ENCODE measurements at places on chromosomes 6 and 20.

DNA sequence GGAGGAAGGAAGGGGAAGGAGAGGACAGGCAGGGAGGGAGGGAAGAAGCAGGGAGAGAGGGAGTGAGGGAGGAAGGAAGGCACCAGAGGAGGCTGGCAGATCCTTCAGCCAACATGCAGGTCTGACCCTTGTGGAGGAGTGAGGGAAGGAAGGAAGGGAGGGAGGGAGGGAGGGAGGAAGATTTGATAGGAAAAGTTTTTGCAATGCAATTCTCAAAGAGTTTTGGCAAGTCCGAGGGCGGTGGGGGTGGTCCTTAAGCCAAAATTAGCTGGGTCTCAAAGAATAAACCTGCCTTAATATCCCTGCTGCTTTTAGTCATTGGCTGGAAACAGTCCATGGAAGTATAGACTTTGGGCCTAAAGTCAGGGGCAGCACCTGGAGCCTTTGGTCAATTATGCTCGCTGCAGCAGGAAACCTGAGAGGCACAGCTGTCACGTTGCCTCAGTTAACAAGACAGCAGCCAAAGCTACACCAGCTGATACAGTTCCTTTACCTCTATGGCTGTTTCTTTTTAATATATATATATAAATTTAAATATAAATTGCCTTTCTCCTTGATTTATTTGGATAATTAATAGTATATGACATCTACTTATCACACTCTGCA, 115.7 kb upstream of the RALGAPA2 start:
- no peak overlapping the region for H3K4me3 ChIP-seq
- no peak for DNase-seq
- no peaks in the 10 kb centered on the region for H3K4me1 ChIP-seq
- no peaks in the 10 kb centered on the region for H3K36me3 ChIP-seq

- H3K27me3 ChIP-seq: no peaks in the 10 kb centered on the region
- H3K4me1 ChIP-seq: no peaks in the 10 kb centered on the region
- no peak for DNase-seq
- no peak overlapping the region for H3K27ac ChIP-seq
These were observed 252.6 kb downstream of the DLL1 start for GRCh38 chr6:170038251-170038650.

- peaks cover 6% of the 10 kb centered on the region for H3K4me1 ChIP-seq
- H3K27ac ChIP-seq: no peak overlapping the region
- H3K4me3 ChIP-seq: no peak overlapping the region
These were observed 1063.3 kb upstream of the CITED2 start for GRCh38 chr6:140437619-140438345.

DNA sequence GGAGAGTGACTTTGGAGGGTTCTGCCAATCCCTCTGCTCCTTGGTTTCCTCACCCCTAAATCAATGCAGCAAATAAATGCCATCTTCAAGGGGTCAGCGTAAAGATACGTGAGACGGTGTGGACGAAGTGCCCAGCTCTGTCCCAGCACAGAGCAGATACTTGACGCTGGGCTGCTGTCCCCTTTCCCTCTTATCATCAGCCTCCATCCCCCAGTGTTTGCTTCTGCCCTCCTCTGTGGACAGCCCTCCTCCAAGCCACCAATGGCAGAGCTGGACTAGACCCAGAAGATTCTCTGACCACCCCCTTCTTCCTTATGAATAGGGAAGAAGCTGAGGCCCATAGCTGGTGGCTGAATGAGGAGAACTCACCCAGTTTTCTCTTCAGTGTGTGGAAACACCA, 17.7 kb upstream of the PI16 start:
- no peak overlapping the region for H3K27ac ChIP-seq
- no peaks in the 10 kb centered on the region for H3K36me3 ChIP-seq
- DNase-seq: no peak
- H3K27me3 ChIP-seq: peaks cover 8% of the 10 kb centered on the region
- H3K4me1 ChIP-seq: no peaks in the 10 kb centered on the region

GRCh38 chr6:123462152-123462551, 174.6 kb downstream of the TRDN start:
- H3K4me1 ChIP-seq: no peaks in the 10 kb centered on the region
- H3K27ac ChIP-seq: no peak overlapping the region
- H3K27me3 ChIP-seq: no peaks in the 10 kb centered on the region
- no peak overlapping the region for H3K4me3 ChIP-seq

- no peak overlapping the region for H3K4me3 ChIP-seq
- H3K36me3 ChIP-seq: no peaks in the 10 kb centered on the region
- DNase-seq: no peak
- H3K27ac ChIP-seq: no peak overlapping the region
- H3K27me3 ChIP-seq: no peaks in the 10 kb centered on the region
These were observed 9.7 kb downstream of the NOTCH4 start for GRCh38 chr6:32214126-32214525.

- no peaks in the 10 kb centered on the region for H3K36me3 ChIP-seq
- no peaks in the 10 kb centered on the region for H3K27me3 ChIP-seq
- H3K4me1 ChIP-seq: no peaks in the 10 kb centered on the region
- no peak overlapping the region for H3K4me3 ChIP-seq
- H3K27ac ChIP-seq: no peak overlapping the region
These were observed 263.0 kb downstream of the EYA4 start for GRCh38 chr6:133504158-133504557.

DNA sequence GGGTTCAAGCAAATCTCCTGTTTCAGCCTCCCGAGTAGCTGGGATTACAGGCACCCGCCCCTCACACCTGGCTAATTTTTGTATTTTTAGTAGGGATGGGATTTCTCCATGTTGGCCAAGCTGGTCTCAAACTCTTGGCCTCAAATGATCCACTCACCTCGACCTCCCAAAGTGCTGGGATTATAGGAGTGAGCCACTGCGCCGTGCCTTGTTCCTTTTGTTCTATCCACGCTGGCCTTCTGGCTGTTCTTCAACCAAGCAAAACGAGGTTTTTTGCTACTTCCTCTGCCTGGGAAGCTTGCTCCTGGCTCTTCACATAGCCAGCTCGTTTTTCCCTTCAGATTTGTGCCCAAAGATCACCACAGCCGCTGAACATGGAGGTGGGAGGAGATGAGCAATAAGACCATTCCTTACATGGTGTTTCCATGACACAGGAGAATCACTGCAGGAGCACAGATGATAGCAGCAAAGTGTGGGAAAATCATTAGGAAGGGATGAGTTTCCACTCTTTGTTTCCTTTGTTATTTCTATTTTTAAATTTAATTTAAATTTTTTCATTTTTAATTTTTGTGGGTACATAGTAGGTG, 201.0 kb upstream of the ZNF217 start:
- H3K4me3 ChIP-seq: no peak overlapping the region
- H3K36me3 ChIP-seq: no peaks in the 10 kb centered on the region
- no peaks in the 10 kb centered on the region for H3K27me3 ChIP-seq
- DNase-seq: no peak
- H3K27ac ChIP-seq: peak overlapping the region; percentile 76

DNA sequence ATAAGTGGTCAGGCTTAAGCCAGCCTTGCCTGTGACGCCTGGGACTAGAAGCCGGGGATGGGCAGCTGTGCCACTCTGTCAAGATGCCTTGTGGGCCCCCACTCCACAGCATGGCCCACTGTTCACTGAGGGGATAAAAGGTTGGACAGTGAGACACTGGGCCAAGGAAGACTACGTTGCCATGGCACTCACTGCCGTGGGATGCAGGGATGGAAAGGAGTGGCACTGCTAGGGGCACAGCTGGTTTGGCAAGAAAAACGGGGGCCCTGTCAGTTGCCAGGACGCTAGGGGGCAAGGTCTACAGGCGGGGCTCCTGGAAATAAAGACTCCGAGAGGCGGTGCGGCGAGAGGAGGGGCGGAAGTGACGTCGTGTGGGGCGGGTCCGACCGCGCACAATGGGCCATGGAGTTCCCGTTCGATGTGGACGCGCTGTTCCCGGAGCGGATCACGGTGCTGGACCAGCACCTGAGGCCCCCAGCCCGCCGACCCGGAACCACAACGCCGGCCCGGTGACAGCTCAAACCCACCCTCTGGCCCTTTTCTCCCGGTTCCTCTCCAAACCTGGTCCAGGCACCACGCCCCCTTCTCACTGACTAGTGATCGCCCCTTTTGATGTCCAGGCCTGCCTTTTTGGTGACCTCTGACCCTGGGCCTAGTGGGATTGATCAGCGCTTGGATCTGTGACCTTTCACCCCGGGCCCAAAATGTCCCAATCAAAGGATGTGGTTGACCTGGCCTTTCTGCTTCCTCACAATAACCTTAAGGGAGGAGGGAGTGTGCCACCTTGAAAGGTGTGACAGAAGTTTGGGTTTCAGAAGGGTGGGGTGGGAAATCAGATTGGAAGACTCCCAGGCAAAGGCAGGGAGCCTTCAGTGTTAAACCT, at the start of gene ATAT1:
ATAT1 (plus strand) TSS at position 391 of the 883 bp plus-strand sequence.
- peak within 1 kb of the TSS; percentile 97 for H3K27ac ChIP-seq
- H3K36me3 ChIP-seq: peaks cover 41% of the 10 kb centered on the region
- no peaks in the 10 kb centered on the region for H3K27me3 ChIP-seq
- peak within 1 kb of the TSS; percentile 86 for H3K4me3 ChIP-seq

DNA sequence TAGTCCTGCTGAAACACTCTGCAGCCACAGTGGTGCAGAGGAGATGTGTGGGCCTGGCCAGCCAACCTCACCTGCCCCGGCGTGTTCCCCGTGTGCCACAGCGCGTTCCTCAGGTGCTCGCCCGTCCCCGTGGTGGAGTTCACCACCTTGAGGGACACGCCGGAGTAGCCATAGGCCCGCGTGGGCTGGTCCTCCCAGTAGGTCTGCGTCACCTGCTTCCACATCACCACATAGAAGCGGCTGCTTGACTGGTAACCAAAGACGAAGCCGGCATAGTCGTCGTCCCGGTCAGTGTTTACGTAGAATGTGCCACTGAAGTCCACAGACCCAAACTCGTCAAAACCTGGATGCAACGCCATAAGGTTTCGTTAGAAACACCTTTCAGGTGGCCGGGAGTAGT, 31.5 kb downstream of the THBS2 start:
- no peaks in the 10 kb centered on the region for H3K36me3 ChIP-seq
- peaks cover 18% of the 10 kb centered on the region for H3K4me1 ChIP-seq
- no peak for DNase-seq
- no peak overlapping the region for H3K27ac ChIP-seq
- H3K27me3 ChIP-seq: no peaks in the 10 kb centered on the region

- no peaks in the 10 kb centered on the region for H3K27me3 ChIP-seq
- peaks cover 42% of the 10 kb centered on the region for H3K36me3 ChIP-seq
- H3K4me1 ChIP-seq: peaks cover 50% of the 10 kb centered on the region
- peak overlapping the region; percentile 78 for H3K27ac ChIP-seq
- H3K4me3 ChIP-seq: no peak overlapping the region
These were observed 13.9 kb downstream of the PI16 start for GRCh38 chr6:36968266-36968977.

DNA sequence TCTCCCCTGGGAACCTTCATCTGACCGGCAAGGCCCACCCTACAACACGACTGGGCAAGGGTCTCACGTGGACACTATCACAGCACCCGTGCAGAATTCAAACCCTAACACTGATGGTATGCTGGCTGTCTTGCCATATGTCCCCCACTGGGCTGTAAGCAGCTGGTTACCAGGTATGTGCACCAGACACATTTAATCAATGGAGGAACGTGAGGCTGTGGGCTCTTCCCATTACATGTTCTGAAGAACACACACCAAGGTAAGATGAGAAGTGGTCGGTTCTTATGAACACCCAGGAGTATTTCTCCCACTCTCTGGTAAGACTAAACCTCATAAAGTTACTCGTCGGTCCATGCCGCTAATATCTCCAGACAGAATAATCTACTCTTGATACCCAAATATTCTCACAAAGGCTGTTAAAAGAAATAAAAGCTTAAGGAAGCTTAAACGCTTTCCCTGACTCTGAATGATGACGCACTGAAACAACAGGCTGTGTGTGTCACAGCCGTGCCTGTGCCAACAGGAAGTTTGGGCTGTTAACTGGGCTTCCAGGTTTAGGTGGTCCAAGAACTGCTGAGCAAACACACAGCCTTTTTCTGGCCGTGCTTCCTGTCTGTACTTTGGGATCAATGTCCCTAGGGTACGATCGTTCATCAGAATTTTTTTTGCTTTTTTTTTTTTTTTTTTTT, 75.3 kb downstream of the SLC23A2 start:
- no peak for DNase-seq
- peaks cover 9% of the 10 kb centered on the region for H3K4me1 ChIP-seq
- no peaks in the 10 kb centered on the region for H3K36me3 ChIP-seq
- H3K4me3 ChIP-seq: no peak overlapping the region
- no peaks in the 10 kb centered on the region for H3K27me3 ChIP-seq

DNA sequence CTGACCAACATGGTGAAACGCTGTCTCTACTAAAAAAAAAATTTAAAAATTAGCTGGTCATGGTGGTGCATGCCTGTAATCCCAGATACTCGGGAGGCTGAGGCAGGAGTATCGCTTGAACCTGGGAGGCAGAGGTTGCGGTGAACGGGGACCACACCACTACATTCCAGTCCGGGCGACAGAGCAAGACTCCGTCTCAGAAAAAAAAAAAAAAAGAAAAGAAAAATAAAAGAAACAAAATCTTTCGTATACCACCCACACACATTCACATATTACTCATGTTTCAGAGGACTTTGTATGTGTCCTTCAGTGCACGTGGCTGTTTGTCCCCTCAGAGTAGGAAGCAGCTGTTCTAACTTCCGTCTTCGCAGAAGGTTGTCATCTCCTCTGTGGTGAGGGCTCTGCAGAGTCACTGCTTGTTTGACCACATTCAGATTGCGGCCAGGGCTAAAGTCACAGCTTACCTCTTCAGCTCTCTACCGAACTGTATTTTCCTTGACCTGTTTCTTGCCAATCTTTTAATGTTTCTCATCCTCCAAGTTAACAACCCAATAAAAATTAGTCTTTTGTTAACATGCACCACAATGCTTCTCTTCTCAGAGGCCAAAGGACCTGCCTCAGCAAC, 36.6 kb upstream of the HIVEP1 start:
- H3K36me3 ChIP-seq: no peaks in the 10 kb centered on the region
- H3K4me3 ChIP-seq: no peak overlapping the region
- no peak overlapping the region for H3K27ac ChIP-seq
- H3K4me1 ChIP-seq: peaks cover 16% of the 10 kb centered on the region
- peak; percentile 21 for DNase-seq

DNA sequence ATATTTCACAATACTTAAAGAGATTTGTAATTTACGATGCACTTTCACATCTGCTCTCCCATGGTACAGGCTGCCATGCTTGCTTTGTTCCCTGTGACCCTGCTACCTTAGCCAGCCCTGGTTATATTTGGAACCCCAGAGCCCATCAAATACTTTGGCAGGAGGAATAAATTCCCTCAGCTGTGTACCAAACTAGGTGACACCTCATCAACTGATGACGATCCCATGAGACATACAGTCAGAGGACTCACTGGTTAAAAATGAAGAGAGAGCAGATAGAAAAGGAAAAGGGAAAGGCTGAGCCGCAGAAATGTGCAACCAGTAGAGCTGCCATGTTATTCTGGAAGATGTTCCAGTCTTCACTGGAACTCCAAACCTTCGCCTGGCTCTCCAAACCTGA, 120.0 kb downstream of the SIM1 start:
- no peak overlapping the region for H3K4me3 ChIP-seq
- H3K27me3 ChIP-seq: no peaks in the 10 kb centered on the region
- H3K4me1 ChIP-seq: no peaks in the 10 kb centered on the region
- H3K27ac ChIP-seq: no peak overlapping the region

All from esophagus squamous epithelium (tissue), 5 donors.